ENCODE measurements at places on chromosomes 12 and 14. TPM values are rescaled to one million over a fixed set of nuclear protein-coding genes. Genes with fewer than 3 reads are reported as not detected.

- no peak for DNase-seq
Measured at GRCh38 chr14:70097576-70098249, 91.0 kb downstream of the SLC8A3 start.

DNA sequence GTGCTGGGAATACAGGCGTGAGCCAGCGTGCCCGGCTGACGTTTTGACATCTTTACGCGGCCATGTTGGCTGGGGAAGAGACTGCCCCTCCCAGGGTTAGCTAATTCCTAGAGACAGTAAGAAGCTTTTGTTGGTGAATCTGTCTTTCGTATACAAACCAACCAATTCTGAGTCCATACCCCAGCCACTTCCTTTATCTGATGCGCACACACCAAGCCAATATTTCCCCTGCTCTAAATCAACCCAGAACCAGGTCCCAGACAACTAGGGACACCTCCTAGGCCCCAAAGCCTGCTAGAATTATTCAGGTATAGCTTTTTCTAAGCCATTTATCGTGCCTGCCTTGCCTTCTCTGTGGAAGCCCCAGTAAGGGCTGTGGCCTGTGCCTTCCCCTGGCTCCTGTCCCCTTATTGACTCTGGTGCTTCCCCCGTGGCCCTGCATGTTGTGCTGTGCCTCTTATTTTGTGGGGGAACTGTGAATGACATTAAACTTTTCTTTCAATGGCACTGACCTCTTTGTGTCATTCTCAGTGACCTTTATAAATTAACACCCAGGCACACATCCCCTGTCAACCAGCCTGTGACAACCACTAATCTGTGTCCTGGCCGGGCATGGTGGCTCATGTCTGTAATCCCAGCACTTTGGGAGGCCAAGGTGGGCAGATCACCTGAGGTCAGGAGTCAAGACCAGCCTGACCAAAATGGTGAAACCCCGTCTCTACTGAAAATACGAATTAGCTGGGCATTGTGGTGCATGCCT is 10.7 kb upstream of the EVL start:
- DNase-seq, result no peak

GRCh38 chr12:3275171-3276041 is 198.2 kb downstream of the TSPAN9 start:
- DNase-seq, result peak; percentile 9

- no peak for DNase-seq
Measured at GRCh38 chr12:104855599-104855998, 102.5 kb downstream of the SLC41A2 start.

- no peak for DNase-seq
Measured at GRCh38 chr12:54689034-54689372, 40.8 kb upstream of the DCD start.

- no peak for DNase-seq
Measured at GRCh38 chr14:93207468-93208308, 632 bp downstream of the UBR7 start.

DNA sequence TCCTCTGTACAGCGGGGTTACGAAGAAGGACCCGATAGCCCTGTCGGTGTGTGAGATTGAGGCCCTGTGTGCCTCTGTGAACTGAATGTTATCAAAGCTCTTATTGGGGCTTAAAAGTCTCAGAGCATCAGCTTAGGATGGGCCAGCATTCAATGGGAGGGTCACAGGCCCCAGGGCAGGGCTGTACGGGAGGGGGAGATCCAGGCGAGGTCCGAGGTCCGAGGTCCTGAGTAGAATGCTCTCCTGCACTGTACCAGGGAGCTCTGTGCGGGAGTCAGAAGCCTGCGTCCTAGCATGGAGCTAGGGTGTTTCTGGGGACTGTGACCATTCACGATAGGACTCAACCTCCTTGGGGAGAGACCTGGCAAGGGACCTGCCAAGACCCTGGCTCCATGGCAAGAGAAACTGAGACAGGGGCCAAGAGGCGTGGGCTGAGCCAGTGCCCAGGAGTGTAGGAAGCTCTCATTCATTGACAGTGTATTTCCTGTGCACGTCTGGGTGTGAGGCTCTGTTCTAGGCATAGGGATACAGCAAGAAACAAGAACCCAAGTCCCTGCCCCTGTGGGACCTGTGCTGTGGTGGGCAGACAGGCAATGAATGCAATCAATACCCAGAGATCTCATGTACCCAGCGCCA is 12.0 kb upstream of the FAM181A start:
- no peak for DNase-seq

GRCh38 chr14:69675877-69676416 is 64.6 kb downstream of the SUSD6 start:
- DNase-seq, result no peak

DNA sequence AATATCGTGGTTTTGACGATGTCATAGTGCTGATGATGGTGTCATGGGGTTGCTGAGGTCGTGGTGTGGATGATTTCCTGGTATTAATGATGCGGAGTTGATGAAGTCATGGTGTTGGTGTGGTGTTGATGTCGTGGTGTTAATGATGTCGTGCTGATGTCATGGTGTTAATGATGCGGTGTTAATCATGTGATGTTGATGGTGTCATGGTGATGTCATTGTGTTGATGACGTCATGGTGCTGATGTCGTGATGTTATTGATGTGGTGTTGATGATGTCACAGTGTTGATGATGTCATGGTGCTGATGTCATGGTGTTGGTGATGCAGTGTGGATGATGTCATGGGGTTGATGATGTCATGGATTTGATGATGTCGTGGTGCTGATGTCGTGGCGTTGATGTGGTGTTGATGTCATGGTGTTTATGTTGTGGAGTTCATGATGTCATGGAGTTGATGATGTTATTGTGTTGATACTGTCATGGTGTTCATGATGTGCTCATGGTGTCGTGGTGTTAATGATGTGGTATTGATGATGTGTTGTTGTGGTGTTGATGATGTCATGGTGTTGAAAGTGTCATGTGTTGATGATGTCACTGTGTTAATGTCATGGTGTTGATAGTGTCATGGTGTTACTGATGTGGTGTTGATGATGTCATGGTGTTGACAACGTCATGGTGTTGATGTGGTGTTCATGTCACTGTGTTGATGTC is 48.5 kb upstream of the RIMBP2 start:
- DNase-seq, result no peak

GRCh38 chr14:37246427-37246829 is 48.7 kb downstream of the MIPOL1 start:
- no peak for DNase-seq

- DNase-seq, result no peak
Measured at GRCh38 chr12:113369391-113369985, 11.1 kb downstream of the PLBD2 start.

DNA sequence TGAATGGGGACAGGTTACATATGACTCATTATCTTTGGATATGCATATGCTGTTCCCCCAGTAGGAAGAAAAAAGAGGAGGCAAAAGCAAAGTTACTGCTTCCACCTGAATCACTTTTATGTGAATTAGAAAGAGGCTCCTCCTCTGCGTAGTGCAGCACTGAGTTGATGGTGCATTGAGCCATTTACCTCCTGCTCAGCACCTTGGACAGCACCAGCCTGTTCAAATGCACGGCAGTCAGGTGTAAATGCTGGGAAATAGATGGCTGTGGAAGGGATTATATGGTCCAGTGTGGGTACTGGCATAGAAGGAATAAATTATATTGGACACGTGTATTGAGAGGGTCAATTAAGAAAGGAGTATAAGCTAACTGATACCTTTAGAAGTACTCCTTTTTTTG is 541.9 kb upstream of the SEL1L start:
- no peak for DNase-seq

- DNase-seq, result no peak
Measured at GRCh38 chr14:100374270-100374669, 51.1 kb downstream of the SLC25A47 start.

- DNase-seq, result no peak
Measured at GRCh38 chr14:105257464-105257863, 9.1 kb downstream of the BTBD6 start.

DNA sequence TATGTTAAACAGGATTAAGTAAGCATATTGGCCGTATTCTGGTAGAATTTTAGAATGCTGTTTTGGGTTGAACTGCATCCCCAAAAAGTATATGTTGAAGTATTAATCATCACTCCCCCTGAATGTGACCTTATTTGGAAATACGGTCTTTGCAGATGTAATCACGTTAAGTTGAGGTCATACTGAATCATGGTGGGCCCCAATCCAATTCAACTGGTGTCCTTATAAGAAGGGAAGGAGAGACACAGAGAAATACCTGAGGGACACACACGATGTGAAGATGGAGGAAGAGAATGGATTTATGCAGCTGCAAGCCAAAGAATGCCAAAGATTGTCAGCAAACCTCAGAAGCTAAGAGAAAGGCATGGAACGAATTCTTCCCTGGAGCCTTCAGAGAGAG is 268.6 kb downstream of the ITPR2 start:
- DNase-seq, result no peak

GRCh38 chr12:132734206-132734605 is 23.6 kb downstream of the PGAM5 start:
- no peak for DNase-seq

GRCh38 chr12:8914716-8915526 is 612 bp downstream of the PHC1 start:
- no peak for DNase-seq

DNA sequence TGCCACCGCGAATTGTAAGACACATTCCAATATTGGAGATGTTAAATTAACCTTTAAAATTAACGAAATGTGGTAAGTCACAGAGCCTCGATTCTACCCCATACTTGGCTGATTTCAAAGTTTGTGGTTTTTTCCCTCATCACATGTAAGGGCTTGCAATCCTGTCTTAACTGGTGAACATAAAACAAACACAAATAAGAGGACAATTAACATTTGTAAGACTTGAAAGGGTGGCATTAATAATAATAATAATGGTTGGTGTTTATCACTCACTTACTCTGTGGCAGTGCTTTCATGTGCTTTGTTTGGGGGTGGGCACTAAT is 26.6 kb downstream of the PPFIBP1 start:
- DNase-seq, result no peak

GRCh38 chr12:76085520-76085868 is 1.0 kb upstream of the NAP1L1 start:
- DNase-seq, result no peak

DNA sequence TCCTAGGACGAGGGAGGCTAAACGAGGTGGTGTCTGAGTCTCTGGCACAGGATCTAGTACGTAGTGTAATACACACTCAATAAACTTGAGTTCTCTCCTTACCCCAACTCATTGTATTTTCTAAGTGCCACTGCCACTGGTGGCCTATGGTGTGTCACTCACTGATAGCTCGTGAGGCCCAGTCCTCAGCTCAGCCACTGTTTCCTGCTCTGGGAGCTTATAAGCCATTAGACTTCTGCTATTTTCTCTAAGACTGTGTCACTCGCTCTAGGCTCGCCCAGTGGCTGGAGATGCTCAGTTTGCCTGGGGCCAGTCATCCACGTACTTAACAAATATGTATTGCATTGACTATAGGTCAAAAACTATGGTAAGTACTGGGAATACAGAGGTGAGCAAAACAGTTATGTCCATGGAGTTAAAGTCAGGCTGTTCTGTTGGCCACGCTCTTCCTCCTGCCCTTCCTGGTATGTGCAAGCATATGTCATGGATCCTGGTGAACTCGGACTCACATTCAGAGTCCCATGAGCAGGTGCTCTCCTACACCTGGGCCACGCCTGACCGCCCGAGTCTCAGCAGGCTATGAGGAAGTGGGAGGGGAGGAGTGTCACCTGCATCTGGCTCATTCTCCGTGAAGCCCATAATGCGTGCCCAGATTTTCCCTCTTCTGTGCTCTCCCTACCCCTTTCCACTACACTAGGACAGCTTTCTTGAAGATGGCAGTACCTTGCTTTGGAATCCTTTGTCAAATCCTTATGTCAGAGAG is 41.6 kb downstream of the DEGS2 start:
- no peak for DNase-seq

GRCh38 chr14:92589213-92589852 is 75.8 kb downstream of the RIN3 start:
- DNase-seq, result no peak

- peak; percentile 90 for DNase-seq
Measured at GRCh38 chr12:52415870-52416750, 10.0 kb upstream of the KRT82 start.

DNA sequence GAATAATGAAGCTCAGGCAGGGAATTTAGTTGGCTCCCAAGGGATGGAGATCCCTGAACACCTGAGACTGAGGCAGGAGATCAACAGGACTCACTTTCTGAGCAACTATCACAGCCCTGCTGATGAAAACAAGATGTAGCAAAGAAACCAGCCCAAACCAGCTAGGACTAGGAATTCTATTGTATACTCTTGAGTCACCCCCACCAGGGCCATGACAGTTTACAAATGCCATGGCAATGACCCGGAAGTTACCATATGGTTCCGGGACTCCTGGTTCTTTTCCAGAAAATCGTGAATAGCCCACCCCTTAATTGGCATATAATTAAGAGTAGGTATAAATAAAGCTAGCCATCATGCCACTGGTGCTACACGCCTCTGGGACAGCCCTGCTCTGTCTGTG is 46.0 kb upstream of the OASL start:
- no peak for DNase-seq

DNA sequence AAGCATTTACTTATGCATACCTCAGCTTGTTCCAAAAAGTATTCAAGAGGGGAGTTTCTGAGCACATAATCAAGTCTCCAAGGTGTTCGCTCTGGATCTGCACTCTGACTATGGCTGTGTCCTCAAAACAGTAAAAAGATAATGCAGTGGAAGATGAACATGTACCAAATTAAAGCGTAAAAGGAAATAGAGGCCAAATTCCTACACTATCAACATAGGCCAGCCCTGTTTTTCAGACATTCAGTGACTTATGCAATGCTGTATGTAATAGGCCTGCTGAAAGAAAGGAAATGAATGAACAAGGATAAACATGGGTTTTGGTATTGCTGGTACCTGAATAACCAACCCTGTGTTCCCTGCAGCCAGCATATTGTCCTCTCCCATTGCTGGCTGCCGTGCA is 115.7 kb downstream of the SAMD4A start:
- DNase-seq, result no peak

GRCh38 chr12:64558754-64559153 is 51.5 kb upstream of the RASSF3 start:
- DNase-seq, result no peak

GRCh38 chr14:99077076-99077843 is 194.7 kb downstream of the BCL11B start:
- no peak for DNase-seq

- DNase-seq, result no peak
Measured at GRCh38 chr12:123064366-123064765, 83.9 kb downstream of the ARL6IP4 start.

- DNase-seq, result no peak
Measured at GRCh38 chr14:95320078-95320895, 579 bp upstream of the CLMN start.

The LTB4R2 gene
- 5.4 TPM for polyA plus RNA-seq

The NAV3 gene
- polyA plus RNA-seq, result 11.2 TPM

The UBC gene
- 3,215 TPM for polyA plus RNA-seq

The CMKLR1 gene
- 0.13 TPM for polyA plus RNA-seq

The AP1G2 gene
- 230 TPM for polyA plus RNA-seq

The KRT6B gene
- polyA plus RNA-seq, result 1,722 TPM

The FAM90A1 gene
- 0.05 TPM for polyA plus RNA-seq

The MSI1 gene
- not detected for polyA plus RNA-seq

The C1S gene
- 6.0 TPM for polyA plus RNA-seq

The MYO1H gene
- not detected for polyA plus RNA-seq

The UNC119B gene
- 22.1 TPM for polyA plus RNA-seq

The WASHC3 gene
- 89.7 TPM for polyA plus RNA-seq

The ENDOU gene
- 0.28 TPM for polyA plus RNA-seq

The TMEM179 gene
- not detected for polyA plus RNA-seq

The ERBB3 gene
- polyA plus RNA-seq, result 16.4 TPM

The DUSP16 gene
- 7.6 TPM for polyA plus RNA-seq

The PMCH gene
- not detected for polyA plus RNA-seq

The SMCO2 gene
- 0.70 TPM for polyA plus RNA-seq

The GRIP1 gene
- 6.7 TPM for polyA plus RNA-seq

The PPP1R36 gene
- 0.81 TPM for polyA plus RNA-seq

The POTEM gene
- not detected for polyA plus RNA-seq
